ENCODE measurements at places on chromosomes 12 and 14.

- no peak for DNase-seq
Observed at GRCh38 chr14:67133595-67134441, 55.4 kb upstream of the GARIN2 start.

DNA sequence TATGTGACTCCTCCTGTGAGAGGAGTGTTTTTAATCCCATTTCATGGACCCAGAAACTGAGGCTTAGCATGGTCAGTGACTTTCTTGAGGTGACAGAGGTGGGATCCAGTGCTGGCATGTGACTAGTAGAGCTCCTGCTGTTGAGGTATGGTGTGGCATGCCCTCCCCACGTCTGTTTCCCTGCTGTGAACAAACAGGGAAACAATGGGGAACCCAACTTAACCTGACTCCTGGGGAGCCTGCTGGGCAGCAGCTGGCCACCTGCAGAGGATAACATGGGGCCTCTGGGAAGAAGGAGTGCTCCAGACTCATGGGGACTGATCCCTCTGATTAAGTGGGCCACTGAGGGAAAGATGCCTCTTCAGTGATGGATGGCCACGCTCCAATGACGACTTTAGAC, 114.0 kb downstream of the BEGAIN start:
- DNase-seq = no peak

GRCh38 chr12:5593998-5594397, 162.1 kb downstream of the NTF3 start:
- DNase-seq = no peak

DNA sequence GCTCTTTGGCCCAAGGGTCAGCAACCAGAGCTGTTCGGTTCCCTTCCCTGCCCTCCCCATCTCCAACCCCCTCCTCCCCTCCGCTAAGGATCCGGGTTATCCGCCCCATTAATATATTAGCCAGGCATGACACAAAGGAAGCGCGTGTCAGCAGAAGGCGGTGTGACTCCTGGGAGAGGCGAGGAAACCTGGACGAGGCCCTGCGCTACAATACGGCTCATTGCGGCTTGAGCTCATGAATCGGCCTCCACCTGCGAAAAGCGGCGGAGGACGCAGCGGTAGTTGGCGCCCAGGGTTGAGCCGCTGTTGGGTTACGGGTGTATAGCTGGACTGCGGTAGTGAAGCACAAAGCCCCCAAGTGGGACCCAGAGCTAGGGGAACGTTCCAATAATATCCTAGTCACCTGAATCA, 9.9 kb downstream of the FOXA1 start:
- DNase-seq = no peak

DNA sequence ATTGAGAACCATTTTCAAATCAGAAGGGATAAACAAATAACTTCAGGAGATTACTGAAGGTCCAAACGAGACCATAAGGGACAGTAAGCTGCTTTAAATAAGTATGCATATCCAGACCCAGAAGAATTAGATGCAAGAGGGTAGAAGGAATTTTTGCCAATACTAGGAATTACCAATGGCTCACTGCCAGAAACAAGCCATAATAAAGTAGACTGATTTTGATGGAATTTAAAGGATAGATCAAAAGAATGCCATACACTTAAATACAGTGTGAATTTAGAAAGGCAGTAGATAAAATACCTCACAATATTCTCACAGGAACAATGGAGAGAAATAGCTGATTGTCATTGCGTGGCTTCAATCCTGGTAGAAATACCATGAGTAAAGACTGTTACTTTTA, 5.3 kb downstream of the ANKS1B start:
- DNase-seq = no peak

DNA sequence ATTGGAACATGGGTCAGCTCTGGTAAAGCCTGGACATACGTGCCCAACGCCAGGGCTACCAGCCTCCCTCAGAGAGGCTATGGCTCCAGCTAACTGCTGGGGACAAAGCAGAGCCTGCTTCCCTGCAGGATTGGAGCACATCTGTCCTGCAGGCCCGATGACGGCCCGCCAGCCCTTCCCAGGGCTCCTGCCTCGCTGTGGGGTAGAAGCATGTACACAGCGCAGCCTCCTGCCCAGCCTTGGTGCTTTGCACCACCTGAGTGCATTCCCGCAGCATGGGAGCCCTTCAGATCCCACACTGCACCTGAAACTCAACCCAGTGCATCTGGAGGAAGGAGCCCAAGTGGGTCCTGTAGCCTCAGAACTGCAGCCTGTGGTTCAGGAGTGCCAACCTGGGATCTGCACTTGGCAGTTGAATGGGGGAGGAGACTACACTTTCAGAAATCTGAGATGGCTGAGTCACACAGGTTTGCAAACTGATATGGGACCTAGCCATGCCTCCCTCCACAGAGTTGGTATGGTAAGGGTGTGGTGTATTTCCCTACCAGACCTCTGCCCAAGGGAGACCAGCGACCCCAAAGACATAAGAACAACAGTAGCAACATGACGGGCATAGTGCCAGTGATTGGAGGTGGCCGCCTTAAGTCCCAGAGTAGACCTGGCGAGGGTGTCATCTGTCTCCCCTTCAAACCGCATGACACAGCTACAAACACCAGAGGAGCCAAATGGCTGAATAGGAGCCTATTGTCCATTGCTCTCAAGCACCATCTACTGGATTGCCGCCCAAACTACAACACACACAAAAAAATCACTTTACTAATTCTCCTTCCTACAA, 273.9 kb upstream of the MIS18BP1 start:
- DNase-seq = no peak

GRCh38 chr12:72075401-72075800, 136.8 kb downstream of the TPH2 start:
- no peak for DNase-seq

GRCh38 chr14:84493779-84494178, 1036.2 kb upstream of the FLRT2 start:
- no peak for DNase-seq

GRCh38 chr14:96303981-96304380, 48.0 kb downstream of the BDKRB1 start:
- DNase-seq = no peak

- no peak for DNase-seq
Observed at GRCh38 chr12:45918818-45919217, 71.6 kb downstream of the SCAF11 start.

GRCh38 chr12:6950811-6951540, at the start of gene PTPN6:
TSS of gene PTPN6 (plus strand) at chr12:6951356. CDS start at chr12:6951513, 157 bp downstream.
- DNase-seq = peak; percentile 68

DNA sequence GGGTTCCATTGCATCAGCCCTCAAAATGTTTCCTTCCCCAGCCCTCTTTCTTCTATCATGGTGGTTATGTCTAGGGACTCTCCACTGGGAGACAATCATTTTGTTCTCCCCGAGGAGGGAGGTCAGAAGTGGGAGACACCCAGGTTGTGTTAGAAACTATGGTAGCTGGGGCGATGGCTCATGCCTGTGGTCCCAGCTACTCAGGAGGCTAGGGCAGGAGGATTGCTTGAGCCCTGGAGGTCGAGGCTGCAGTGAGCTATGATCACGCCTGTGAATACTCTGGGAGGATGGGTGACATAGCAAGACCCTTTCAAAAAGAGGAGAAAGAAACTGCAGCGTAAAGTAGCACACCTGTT, 13.0 kb upstream of the LRRC23 start:
- DNase-seq = no peak

- no peak for DNase-seq
Observed at GRCh38 chr12:94745562-94745961, 95.2 kb upstream of the TMCC3 start.

GRCh38 chr14:105059925-105060565, 5.2 kb downstream of the GPR132 start:
- DNase-seq = no peak

GRCh38 chr14:21721504-21721903, 47.9 kb upstream of the OR4E1 start:
- no peak for DNase-seq

- no peak for DNase-seq
Observed at GRCh38 chr14:72679536-72680151, 214.3 kb downstream of the DPF3 start.

DNA sequence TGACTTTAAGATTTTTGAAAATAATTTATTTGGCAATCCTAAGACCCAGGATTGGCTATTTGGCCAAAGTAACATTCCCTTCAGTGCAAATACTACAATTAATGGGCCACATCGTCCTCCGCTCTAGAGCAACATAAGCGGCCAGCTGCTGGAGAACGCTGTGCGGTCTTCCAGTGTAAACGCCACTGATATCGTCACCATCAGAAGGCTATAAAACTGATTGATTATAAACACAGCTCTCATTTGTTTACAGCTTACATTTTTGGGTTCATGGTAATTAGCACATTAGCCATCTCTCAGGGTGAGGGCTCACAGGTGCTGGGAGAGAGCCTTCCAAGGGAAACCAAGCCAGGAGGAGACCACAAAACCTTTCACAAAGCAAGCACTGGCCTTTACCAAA, 130.1 kb upstream of the BMP4 start:
- no peak for DNase-seq

GRCh38 chr14:105879867-105880561, 353.6 kb downstream of the TMEM121 start:
- no peak for DNase-seq

DNA sequence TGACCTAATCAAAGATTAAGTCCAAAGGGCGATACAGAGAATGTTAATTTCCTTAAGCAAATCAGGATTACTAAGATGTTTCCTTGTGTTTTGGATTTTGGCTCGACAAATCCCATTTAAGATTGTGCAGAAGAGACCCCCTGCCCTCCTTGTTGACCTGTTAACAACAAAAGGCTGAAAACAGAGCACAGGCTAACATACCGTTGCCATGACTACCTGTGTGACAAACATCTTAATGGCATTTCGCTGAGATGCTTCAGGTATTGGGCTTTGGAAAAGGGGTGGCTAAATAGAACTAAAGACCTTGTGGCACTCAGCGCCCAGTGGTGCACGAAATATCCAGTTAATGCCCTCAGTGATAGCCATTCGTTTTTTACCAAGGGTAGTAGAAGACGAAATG, 1532.3 kb upstream of the TMEM132C start:
- DNase-seq = no peak

- no peak for DNase-seq
Observed at GRCh38 chr14:83779266-83779665, 1750.7 kb upstream of the FLRT2 start.

GRCh38 chr14:65170318-65170717, 68.0 kb upstream of the MAX start:
- DNase-seq = no peak

DNA sequence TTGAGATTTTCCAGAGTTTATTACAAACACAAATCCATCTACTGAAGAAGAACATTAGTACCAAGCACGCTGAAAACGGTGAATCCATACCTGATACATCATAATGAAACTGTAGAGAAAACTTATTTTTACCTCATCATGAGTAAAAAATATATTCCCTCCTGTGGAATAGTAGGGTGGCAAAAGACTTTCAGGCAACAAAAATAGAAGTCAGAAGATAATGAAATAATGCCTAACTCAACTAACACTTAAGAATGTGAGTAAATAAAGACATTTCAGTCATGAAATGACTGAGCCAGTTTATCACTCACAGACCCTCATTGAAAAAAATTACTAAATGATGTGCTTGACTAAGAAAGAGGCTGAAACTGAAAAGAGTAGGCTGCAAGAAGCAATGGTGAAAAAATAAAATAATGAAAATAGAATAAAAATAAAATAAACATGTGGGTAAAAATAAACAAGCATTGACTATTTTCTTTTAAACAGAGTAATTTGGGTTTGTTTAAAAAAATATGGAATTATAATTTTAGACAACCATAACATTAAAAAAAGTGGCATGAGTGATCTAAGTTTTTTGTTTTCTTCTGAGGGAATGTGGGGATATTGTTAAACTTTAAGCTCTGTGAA, 148.6 kb downstream of the ASCL1 start:
- no peak for DNase-seq

DNA sequence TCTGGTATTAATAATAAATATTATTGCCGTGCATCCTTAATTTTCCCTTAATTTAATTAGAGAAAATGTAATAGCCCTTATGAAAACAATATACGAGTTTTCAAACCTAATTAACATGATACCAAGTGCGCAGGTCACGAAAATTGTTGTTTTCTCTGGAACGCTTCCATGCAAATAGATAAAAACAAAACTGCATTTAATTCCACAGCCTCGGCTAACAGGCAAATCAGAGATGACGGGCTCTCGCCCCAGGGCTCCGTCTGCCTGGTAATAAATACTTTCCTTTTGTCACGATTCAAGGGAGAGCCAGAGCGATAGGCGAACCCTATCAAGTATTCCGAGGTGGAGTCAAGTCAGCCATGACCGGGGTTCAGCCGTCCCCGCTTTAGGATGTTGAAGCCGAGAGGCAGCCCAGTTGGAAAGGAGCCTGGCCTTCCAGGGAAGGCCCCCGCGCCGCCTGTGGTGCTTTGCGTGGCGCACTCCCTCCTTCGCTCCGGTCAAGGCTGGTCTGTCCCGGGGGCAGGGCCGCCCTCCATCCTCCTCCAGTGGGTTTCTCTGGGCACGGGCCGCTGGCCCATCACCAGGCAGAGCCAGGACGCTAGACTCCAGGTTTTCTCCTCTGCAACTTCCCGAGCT, 137.8 kb upstream of the GSC start:
- no peak for DNase-seq

- DNase-seq = no peak
Observed at GRCh38 chr12:77746096-77746495, 84.6 kb upstream of the NAV3 start.

- no peak for DNase-seq
Observed at GRCh38 chr14:77206877-77207389, 25.3 kb downstream of the TMEM63C start.

DNA sequence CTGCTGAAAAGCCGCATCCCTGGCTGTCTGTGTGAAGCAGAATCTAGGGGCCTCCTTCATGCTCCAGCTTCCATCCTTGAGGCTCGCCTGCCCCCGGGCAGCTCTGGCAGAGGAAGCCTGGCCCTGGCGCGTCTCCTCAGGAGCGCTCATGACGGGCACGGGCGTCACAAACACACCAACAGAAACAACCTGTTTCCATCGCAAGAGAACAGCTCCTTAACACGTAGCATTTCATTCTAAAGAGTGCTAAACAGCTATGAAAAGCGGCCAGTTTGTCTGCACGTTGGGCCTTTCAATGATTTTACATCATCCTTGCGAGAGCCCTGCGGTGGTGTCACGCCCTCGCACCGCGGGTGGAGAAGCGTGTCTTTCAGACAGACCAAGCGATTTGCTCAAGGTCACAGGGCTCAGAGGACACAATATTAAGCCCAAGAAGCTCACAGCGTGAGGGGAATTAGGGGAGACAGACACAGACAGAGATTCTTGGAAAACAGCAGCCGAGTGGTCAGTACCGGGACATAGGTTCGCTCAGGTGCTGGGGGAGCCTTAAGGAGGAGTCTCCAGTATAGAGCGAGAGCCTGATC, 4.9 kb downstream of the ADGRD1 start:
- DNase-seq = no peak

GRCh38 chr12:123055281-123055766, 74.8 kb downstream of the ARL6IP4 start:
- no peak for DNase-seq

DNA sequence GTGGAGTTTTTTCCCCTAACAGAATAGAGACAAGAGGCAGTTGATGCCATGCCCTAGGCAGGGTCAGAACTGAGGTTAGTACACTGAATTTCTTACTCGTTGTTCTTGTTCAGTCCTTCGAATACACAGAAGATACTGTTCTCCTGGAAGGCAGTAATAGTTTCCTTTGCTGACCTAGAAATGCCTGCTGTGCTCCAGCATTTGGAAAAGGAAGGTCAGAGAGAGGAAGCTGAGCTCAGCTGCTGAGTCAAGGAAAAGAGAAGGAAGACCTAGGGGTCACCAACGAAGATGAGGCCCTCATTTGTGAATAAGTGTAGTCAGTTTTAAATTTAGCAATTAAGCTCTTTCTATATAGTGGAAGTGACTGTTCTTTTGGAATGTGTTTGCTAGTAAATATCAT, 100.1 kb downstream of the CRADD start:
- no peak for DNase-seq

All from naive thymus-derived CD4-positive, alpha-beta T cell (primary cell).